ENCODE measurements at places on chromosomes 2 and 18.

DNA sequence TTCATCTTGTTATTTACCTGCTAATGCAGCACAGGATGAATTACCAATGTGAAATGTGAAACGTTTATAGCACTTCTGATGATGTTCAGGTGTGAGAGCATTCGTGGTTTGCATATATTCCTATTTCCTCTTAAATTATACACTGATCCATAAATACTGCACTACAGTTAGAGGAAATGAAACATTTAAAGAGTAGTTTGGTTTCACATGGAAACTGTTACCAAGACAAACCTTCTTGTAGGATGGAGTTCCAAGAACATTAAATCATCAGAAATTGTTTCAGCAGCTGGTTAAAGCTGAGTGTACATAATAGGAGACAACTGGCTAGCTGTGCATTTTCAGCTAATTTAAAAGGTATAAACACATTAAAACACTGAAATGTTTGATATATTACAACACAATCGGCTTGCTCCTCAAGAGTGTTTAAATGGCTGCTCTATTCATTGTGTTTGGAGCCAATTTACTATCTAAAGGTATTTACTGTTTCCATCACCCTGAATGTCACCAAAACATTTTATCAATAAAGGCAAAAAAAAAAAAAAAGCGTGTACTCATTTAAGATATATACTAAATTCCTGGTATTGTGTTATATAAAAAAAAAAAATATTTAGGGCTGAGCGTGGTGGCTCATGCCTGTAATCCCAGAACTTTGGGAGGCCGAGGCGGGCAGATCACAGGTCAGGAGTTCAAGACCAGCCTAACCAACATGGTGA, 100.6 kb downstream of the DYM start:
- H3K4me1 ChIP-seq = peaks cover 4% of the 10 kb centered on the region
- H3K36me3 ChIP-seq = peaks cover 11% of the 10 kb centered on the region
- no peak for DNase-seq

DNA sequence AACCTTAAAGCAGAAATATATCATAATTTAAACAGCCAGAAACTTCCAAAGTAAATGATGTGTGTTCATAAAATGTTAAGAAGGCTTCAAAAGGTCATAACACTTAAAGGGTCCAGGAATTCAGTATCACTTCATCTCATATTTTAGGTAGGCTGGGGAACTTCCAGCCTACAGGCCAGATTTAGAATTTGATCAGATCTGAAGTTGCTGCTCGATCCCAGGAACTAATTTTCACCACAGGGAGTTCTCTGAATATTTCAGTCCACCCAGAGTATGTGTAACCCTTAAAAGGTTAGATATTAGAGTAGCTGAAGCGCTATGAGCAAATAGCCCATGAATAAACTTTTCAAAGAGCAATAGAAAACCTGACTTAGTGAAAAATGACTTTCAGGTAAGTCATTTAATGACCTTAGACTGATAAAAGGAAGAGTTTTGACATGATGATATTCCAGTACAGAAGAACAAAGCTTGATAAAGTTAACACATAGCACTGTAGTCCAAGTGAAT, 1.7 kb downstream of the WIPF1 start:
- peak overlapping the region; percentile 97 for H3K27ac ChIP-seq
- no peak for DNase-seq
- H3K36me3 ChIP-seq = peaks cover 11% of the 10 kb centered on the region
- H3K4me3 ChIP-seq = peak overlapping the region; percentile 87
- no peaks in the 10 kb centered on the region for H3K27me3 ChIP-seq

DNA sequence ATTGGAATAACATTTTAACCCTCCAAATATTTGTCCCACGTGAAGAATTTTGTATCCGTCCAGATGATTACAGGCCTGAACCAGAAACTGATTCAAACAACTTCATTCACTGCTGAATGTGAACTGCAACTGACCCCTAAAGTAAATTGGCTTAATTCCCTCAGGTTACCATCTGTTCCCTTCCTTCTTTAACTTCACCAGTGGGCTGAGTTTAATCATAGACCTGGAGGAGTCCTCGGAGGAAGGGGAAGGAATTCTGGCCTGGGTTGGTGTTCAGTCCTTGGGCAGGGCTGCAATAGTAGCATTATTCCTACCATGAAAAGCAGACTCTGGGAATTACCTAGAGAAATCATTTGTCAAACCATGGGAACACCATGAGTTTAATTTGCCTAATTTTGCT, 207.4 kb downstream of the TMEM247 start:
- H3K27ac ChIP-seq = no peak overlapping the region
- DNase-seq = no peak
- no peak overlapping the region for H3K4me3 ChIP-seq
- H3K27me3 ChIP-seq = no peaks in the 10 kb centered on the region
- no peaks in the 10 kb centered on the region for H3K36me3 ChIP-seq

GRCh38 chr2:75772908-75773630, 62.4 kb upstream of the GCFC2 start:
- no peaks in the 10 kb centered on the region for H3K4me1 ChIP-seq
- no peak overlapping the region for H3K27ac ChIP-seq
- DNase-seq = no peak

GRCh38 chr2:222950638-222951285, 89.9 kb downstream of the ACSL3 start:
- H3K27ac ChIP-seq = no peak overlapping the region
- no peak for DNase-seq
- H3K36me3 ChIP-seq = no peaks in the 10 kb centered on the region
- no peaks in the 10 kb centered on the region for H3K4me1 ChIP-seq
- H3K27me3 ChIP-seq = no peaks in the 10 kb centered on the region
- no peak overlapping the region for H3K4me3 ChIP-seq

GRCh38 chr2:196914867-196915460, 11.5 kb downstream of the PGAP1 start:
- no peak overlapping the region for H3K27ac ChIP-seq
- H3K4me1 ChIP-seq = peaks cover 3% of the 10 kb centered on the region
- peak; percentile 59 for DNase-seq
- H3K36me3 ChIP-seq = no peaks in the 10 kb centered on the region

- no peak overlapping the region for H3K4me3 ChIP-seq
- H3K27ac ChIP-seq = no peak overlapping the region
- H3K36me3 ChIP-seq = no peaks in the 10 kb centered on the region
- no peak for DNase-seq
- no peaks in the 10 kb centered on the region for H3K4me1 ChIP-seq
- H3K27me3 ChIP-seq = no peaks in the 10 kb centered on the region
Observed at GRCh38 chr18:2898186-2898640, 51.4 kb downstream of the EMILIN2 start.

DNA sequence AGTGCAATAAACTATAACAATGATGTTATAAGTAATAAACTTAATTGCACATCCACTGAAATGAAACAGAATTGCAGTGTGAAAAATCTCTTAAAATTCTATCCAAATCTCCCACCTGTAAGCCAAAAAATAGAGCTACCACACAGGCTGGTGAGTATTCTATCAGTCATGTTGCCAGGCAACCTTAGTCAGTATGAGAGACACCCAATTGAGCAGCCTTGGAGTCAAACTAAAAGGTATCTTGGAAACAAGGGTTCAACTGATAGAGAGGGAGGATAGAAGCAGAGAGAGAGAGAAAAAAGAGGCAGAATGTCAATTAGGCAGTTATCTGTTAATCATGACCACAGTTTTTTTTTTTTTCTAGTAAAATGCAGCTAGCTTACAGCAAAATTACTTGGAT, 45.8 kb downstream of the GALNT13 start:
- DNase-seq = no peak
- H3K4me1 ChIP-seq = no peaks in the 10 kb centered on the region
- H3K4me3 ChIP-seq = no peak overlapping the region

DNA sequence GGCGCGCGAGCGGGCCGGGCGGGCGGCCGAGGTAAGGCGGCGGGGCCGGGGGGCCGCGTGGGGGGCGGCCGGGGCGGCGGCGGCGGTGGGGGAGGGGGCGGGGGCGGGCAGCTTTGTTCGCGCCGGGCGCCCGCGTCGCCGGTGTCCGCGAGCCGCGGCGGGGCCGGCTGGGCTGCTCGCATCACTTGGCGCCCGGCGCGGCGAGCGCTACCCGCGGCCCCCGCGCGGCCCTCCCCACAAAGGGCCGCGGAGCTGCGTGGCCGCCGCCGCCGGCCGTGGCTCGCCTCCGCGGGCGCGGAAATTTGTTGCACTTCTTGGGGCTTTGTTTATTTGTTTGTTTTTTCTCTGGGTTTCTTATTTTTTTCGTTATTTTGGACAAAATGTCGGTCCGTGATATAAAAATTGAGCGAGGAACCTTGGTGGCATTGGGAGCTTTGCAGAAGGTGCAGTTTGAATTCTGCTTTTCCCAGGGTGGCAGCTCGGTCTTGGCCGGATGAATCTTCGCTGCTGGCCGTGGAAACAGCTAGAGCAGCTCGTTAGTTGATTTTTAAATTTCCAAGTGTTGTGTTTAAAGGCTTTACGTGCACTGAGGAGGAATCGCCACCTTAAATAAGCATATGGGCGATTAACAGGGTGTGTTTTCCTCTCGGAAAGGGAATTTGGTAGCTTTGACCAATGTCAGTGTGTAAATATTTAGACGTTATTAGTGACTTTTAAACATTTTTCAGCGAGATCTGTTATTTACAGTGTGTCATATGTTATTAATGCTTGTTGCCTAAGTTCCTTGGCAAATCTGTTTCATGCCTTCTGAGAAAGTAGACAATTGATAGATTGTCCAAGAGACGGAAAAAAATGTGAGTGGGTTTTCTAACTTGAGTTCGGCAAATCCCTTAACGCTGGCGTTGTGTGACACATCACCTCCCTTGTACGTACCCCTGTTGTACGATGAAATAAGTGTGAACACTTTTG, 822 bp downstream of the UBE2E3 start:
- no peaks in the 10 kb centered on the region for H3K27me3 ChIP-seq
- H3K4me1 ChIP-seq = peaks cover 14% of the 10 kb centered on the region
- peak overlapping the region; percentile 66 for H3K4me3 ChIP-seq
- DNase-seq = peak; percentile 55

Measured in natural killer cell (primary cell).